Activated T-helper 1 cell treated with anti-CD3 and anti-CD28 coated beads, Interleukin-12 subunit alpha, Interleukin-12 subunit beta, Interleukin-2, Interleukin-4 antibody, amounts not matched to agents 30 ng/mL and 10 ng/mL and 1 ng/mL, durations not matched to agents 14 hours and 24 hours and 36 hours (primary cell): ENCODE measurements at places on chromosomes 5 and 9.

GRCh38 chr5:143174714-143175398, 228.6 kb downstream of the NR3C1 start:
- peak overlapping the region; percentile 29 for H3K27ac ChIP-seq
- no peak overlapping the region for H3K4me3 ChIP-seq
- H3K36me3 ChIP-seq: peaks cover 2% of the 10 kb centered on the region
- DNase-seq: no peak
- peaks cover 20% of the 10 kb centered on the region for H3K4me1 ChIP-seq
- no peaks in the 10 kb centered on the region for H3K27me3 ChIP-seq

- H3K4me1 ChIP-seq: no peaks in the 10 kb centered on the region
- no peak for DNase-seq
- H3K27me3 ChIP-seq: no peaks in the 10 kb centered on the region
- no peak overlapping the region for H3K4me3 ChIP-seq
- H3K27ac ChIP-seq: no peak overlapping the region
These were observed 155.4 kb downstream of the SEMA6A start for GRCh38 chr5:116419258-116419657.

- no peak for DNase-seq
- H3K4me3 ChIP-seq: peak overlapping the region; percentile 92
- peaks cover 55% of the 10 kb centered on the region for H3K36me3 ChIP-seq
- peak overlapping the region; percentile 98 for H3K27ac ChIP-seq
- H3K4me1 ChIP-seq: peaks cover 55% of the 10 kb centered on the region
These were observed 904 bp downstream of the RPL12 start for GRCh38 chr9:127450243-127450760.

GRCh38 chr5:176184608-176185132, 53.6 kb upstream of the SIMC1 start:
- H3K4me1 ChIP-seq: no peaks in the 10 kb centered on the region
- H3K27me3 ChIP-seq: peaks cover 7% of the 10 kb centered on the region
- no peak for DNase-seq
- H3K27ac ChIP-seq: no peak overlapping the region
- no peak overlapping the region for H3K4me3 ChIP-seq

DNA sequence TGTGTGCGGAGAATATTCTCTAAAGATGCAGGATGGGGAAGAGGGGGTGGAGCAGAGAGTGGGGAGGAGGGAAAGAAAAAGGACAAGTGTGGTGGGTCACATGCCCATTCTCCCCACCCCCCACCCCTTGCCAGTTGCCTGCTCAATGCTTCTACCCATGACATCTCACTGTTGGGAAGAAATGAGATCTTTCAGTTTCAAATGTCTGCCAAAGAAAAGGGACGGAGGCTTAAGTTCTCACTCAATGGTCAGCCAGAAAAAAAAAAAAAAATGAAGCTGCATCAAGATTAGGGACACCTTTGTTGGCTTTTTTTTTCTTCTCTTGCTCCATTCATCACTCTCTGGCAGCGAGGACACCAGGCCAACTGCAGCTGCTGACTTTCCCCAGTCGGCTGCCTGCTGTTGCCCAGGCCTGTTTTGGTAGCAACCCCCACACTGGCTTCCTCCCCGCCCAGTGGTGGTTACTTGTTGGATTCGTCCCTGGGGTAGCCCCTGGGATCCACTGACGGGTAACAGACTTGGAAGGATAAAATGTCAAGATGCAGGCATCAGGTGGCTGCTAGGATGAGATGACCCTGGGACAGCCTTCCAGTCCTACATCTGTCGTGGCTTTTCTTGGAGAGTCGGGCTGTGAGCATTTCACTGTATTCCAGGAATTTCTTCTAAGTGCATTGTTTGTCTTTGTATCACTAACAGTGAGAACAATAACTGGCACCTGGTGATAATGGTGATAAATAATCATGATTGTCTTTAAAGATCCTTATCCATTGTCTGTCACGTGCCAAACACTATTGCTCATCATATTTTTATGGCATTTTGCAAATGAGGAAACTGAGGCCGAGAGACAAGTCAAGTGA, 9.1 kb downstream of the WWC1 start:
- no peak overlapping the region for H3K27ac ChIP-seq
- no peaks in the 10 kb centered on the region for H3K36me3 ChIP-seq
- H3K4me1 ChIP-seq: no peaks in the 10 kb centered on the region
- peaks cover 1% of the 10 kb centered on the region for H3K27me3 ChIP-seq

- DNase-seq: peak; percentile 39
- H3K27me3 ChIP-seq: no peaks in the 10 kb centered on the region
- peaks cover 70% of the 10 kb centered on the region for H3K4me1 ChIP-seq
- H3K4me3 ChIP-seq: peak overlapping the region; percentile 66
- peaks cover 10% of the 10 kb centered on the region for H3K36me3 ChIP-seq
These were observed 455.8 kb upstream of the PTGER4 start for GRCh38 chr5:40223884-40224402.

- no peaks in the 10 kb centered on the region for H3K27me3 ChIP-seq
- peaks cover 38% of the 10 kb centered on the region for H3K36me3 ChIP-seq
- H3K27ac ChIP-seq: no peak overlapping the region
These were observed 36.5 kb downstream of the ZCCHC7 start for GRCh38 chr9:37156781-37157356.

- H3K27ac ChIP-seq: no peak overlapping the region
- DNase-seq: no peak
- H3K27me3 ChIP-seq: peaks cover 3% of the 10 kb centered on the region
- H3K36me3 ChIP-seq: no peaks in the 10 kb centered on the region
These were observed 85.1 kb downstream of the COL5A1 start for GRCh38 chr9:134726722-134727034.

DNA sequence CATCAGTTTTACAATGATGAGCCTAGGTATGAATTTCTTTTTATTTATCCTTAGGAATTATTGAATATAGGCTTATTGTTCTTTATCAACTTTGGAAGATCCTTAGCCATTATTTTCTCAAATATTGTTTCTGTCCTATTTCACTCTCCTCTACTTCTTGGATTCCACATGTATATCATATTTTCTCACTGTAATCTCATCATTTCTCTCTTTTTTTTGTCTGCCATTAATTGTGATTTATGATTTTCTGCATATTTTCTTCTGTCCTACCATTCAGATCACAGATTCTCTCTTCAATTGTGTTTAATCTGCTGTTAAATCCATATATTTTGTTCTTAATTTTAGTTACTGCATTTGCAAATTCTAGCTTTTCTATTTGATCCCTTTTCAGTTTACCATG, 139.8 kb downstream of the ARRDC3 start:
- no peak for DNase-seq
- peaks cover 3% of the 10 kb centered on the region for H3K36me3 ChIP-seq
- no peak overlapping the region for H3K27ac ChIP-seq
- H3K4me1 ChIP-seq: no peaks in the 10 kb centered on the region
- H3K4me3 ChIP-seq: no peak overlapping the region
- peaks cover 5% of the 10 kb centered on the region for H3K27me3 ChIP-seq

DNA sequence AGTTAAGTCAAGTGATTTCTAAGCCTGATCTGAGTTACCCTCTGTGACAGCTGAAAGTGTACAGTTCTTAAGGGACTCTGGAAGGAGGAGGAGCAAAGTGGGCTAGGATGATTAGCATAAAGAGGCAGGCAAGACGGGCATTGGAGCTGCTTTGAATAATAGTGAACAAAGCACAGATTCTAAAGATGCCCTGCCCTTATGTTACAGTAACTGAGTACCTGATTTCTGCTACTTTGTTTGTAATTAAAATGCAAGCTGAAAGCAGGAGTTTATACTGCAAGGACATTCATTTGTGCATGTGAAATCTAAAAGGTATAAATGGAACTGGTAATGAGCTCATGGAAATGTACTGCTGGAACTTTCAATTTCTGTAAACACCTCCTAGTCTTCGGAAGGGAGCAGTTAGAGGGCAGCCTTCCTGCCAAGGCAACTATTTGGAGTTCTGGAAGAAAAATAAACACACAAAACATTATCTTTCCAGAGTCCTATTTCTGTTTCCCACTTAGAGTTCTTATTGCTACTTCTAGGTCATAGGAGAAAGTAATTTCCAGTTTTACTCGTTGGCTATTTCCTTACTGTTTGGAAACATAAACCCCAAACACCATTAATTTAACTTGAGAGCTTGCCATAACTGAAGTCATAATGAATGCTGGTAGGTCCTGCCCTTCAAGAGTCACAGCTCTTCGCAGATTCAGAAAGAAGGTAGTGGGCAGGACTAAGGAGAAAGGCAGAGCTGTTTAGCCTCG, at the start of gene RANBP3L:
TSS of gene RANBP3L (minus strand) at position 45 of the 746 bp plus-strand sequence. CDS start 486 bp downstream, outside the sequence.
- H3K4me1 ChIP-seq: no peaks in the 10 kb centered on the region
- H3K4me3 ChIP-seq: no peak within 1 kb of the TSS
- H3K36me3 ChIP-seq: no peaks in the 10 kb centered on the region
- no peak for DNase-seq

DNA sequence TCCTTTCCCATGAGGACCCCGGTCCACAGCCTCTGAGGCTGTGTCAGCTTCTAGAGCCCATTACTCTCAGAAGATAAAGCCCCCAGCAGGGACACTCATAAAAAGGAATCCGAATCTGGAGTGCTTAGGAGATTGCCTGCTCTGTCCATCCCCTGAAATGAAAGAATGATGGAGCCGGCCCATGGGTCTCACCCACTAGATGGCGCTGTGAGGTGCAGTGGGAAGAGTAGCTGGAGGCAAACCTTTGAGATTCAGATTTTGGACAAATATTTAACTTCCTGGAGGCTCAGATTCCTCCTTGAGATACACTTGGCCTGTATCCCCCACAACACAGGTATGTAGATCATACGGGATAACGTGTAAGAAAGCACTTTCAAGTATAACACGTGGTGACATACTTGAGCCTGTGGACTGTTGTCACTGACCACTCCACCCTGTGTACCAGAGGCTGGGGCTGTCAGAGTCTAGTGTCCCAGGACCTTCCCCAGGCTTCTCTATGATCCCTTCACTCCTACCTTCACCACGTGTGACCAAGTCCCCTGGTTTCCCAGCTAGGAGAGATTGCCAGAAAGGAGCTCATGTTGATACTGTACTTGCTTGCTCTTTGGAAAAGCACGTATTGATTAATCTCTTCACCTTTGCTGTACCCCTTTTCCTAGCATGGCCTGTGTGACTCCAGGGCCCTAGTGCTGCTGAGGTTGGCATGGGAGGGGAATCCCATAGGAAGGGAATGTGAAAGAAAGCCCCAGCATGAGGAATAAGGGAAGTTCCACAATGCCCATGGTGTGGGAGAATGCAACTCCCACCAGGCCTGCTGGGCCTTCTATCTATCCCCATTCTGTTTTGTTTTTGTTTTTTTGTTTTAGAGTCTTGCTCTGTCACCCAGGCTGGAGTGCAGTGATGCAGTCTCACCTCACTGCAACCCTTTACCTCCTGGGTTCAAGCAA, 32.1 kb downstream of the TRMO start:
- peaks cover 3% of the 10 kb centered on the region for H3K36me3 ChIP-seq
- H3K27me3 ChIP-seq: peaks cover 4% of the 10 kb centered on the region
- peaks cover 6% of the 10 kb centered on the region for H3K4me1 ChIP-seq
- DNase-seq: peak; percentile 51

- no peak overlapping the region for H3K27ac ChIP-seq
- H3K36me3 ChIP-seq: no peaks in the 10 kb centered on the region
- no peak overlapping the region for H3K4me3 ChIP-seq
- DNase-seq: no peak
- H3K4me1 ChIP-seq: no peaks in the 10 kb centered on the region
These were observed 298.3 kb downstream of the GADD45G start for GRCh38 chr9:89903141-89903475.

DNA sequence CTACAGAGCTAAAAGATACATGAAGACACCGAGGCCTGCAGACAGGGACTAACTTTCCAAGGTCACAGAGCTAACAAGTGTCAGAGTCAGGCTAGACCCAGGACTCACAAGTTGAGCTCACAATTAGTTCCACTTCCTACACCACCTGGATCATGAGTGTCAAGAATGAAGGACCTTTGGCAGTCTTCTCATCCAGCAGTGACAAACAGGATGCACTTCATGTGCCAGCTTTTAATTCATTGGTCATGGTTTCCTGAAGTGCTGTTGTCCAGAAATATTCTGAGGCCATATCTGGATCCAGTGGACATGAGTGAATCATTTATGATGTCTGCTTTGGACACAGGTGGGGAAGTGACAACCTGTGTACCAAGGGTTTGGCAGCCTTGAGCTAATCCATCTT, 77.4 kb downstream of the KCNIP1 start:
- H3K27me3 ChIP-seq: peaks cover 10% of the 10 kb centered on the region
- no peak for DNase-seq
- peaks cover 2% of the 10 kb centered on the region for H3K36me3 ChIP-seq
- no peak overlapping the region for H3K27ac ChIP-seq
- no peak overlapping the region for H3K4me3 ChIP-seq

GRCh38 chr5:115599924-115600323, 2.4 kb downstream of the TICAM2 start:
- no peaks in the 10 kb centered on the region for H3K27me3 ChIP-seq
- H3K4me3 ChIP-seq: peak overlapping the region; percentile 27
- H3K36me3 ChIP-seq: peaks cover 16% of the 10 kb centered on the region
- H3K27ac ChIP-seq: no peak overlapping the region

- no peak overlapping the region for H3K27ac ChIP-seq
- no peaks in the 10 kb centered on the region for H3K27me3 ChIP-seq
- H3K4me1 ChIP-seq: no peaks in the 10 kb centered on the region
- H3K36me3 ChIP-seq: no peaks in the 10 kb centered on the region
- no peak overlapping the region for H3K4me3 ChIP-seq
These were observed 157.5 kb downstream of the COL23A1 start for GRCh38 chr5:178432421-178433272.

DNA sequence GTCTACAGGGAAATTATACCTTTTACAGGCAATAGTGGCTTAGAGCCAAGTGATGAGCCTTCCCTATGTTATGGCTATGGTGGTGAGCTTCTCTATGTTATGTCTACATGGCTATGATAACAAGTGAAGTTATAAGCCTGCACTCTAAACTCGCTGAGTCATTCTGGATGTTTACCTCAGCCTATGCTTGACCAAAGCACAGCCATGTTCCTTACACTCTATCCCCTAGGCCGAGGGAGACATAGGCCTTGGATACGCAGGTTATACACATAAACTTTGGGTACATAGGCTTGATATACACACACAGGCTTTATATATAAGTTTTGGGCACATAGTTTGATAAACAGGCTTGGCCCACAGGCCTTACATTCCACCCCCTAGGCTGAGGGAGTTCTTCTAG, 13.8 kb downstream of the DMAC1 start:
- DNase-seq: no peak
- H3K27me3 ChIP-seq: no peaks in the 10 kb centered on the region
- no peak overlapping the region for H3K27ac ChIP-seq

DNA sequence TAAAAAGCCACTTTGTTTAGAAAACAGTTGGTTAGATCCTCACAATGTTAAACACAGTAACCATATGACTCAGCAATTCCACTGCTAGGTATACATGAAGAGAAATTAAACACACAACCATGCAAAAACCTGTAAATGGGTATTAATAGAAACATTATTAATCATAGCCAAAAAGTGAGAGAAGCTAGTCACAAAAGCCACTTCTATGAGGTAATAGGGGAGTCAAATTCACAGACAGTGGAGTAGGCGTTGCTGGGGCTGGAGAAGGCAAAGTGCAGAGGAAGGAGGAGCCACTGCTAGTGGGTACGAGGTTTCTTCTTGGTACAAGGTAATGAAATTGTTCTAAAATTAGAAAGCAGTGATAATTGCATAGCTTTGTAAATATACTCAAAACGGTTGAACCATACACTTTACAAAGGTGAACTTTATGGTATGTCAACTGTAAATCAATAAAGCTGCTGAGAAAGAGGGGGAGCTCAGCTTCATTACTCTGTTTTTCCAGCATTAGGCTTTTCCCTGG, 364.4 kb downstream of the GADD45G start:
- peak overlapping the region; percentile 55 for H3K27ac ChIP-seq
- peaks cover 2% of the 10 kb centered on the region for H3K36me3 ChIP-seq
- H3K27me3 ChIP-seq: no peaks in the 10 kb centered on the region
- H3K4me3 ChIP-seq: peak overlapping the region; percentile 15
- DNase-seq: no peak
